ENCODE measurements at places on chromosomes 2 and 18.

DNA sequence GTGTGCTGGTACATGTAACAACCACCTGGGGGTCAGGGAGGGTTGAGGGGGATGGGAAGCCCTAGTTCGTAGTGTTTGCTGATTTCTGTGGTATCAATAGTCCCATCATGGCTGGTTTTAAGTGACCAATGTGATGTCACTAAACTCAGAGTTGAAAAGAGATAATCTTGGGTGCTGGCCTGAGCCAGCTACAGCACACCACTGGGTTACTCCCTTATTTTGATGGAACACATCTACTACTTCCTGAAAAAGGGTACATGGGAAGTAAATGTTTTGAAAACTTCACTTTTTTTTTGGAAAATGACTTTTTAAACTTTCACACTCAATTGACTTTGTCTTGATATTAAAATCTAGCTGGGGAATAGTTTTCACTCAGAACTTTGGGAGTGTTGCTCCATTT lies 87.0 kb upstream of the CXCR4 start:
- DNase-seq = no peak

DNA sequence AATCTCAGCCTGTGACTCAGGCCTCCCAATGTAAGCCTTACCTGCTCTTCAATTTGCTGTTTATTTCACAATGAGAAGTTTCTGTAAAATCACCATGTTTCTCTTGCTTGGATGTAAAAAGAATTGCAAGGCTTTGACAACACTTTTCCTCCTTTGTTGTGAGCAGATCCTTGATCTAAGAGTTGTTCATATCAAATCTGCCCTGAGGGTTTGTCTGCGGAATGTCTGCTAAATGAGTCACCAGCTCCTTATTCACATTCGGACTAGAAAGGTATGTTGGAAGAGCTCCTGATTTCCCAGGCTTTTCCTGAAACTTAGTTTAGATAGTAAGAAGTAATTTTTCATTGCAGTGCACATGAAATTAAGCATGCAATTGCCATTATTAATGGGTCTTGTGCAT lies 268.2 kb upstream of the TCF4 start:
- no peak for DNase-seq

- DNase-seq = no peak
These were observed 279.0 kb downstream of the AFF3 start for GRCh38 chr2:99863236-99863902.

DNA sequence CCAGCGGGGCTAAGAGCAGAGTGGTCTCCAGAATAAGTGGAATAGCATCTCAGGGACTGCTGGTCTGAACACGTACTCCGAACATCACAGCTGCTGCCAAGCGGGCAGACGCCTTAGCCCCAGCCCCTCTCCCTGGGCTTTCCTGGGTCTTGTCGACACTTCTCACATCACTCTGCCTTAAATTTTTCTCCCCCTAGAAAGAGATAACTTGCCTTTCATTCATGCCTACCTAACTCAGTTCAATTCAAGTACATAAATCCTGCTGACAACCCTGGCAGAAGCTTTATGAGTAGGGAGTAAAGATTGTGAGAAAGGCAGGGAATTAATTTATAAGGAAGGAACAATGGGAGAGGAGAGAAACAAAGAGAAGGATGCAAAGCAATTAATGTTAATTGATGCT lies 202.9 kb upstream of the TNP1 start:
- no peak for DNase-seq

DNA sequence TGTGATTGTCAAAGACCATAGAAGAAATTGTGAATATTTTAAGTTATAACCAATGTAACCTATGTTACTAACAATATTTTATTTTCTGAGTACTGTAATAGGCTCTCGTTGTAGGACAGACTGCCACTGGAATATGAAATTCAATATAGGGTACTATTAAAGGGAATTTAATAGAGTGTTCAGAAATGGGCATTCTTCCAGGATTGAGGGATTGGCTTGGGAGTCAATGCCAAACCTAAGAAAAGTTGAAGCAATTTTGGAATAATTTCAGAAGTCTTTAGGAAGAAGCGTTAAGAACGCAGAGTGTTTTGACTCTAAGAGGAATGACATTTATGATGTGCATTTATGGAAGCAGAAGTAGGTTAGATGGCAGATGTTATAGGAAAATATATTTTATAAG lies 79.0 kb downstream of the ACVR2A start:
- DNase-seq = no peak

GRCh38 chr2:119598596-119599263 lies 54.5 kb downstream of the CFAP221 start:
- DNase-seq = no peak

DNA sequence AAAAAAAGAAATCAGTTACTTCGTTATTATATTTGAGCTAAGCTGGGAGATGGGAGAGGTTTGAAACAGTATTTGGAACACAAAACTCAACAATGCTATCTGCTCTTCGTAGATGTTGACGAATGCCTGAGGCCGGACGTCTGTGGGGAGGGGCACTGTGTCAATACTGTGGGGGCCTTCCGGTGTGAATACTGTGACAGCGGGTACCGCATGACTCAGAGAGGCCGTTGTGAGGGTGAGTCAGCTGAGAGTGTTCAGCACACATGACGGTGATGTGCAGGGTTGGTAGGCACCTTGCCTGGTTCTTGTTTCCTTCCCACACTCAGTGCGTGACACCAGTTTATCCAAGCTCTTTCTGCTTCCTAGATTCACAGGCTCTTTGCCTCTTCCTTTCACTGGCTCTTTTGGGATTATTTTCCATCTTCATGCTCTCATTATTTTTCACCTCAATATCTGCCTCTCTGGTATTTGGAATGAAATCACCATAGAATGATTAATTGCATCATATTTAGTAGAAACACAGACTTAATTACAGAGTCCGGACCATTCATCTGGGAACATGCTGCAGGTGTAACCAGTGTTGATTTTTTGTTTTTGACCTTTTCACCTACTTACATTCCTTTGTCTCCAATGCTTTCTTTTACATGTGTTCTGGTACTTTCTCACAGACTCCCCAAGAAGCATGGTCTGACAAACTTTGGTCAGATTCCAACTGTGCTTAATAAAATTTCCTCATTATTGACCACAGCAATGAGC lies 200.6 kb upstream of the RASGRP3 start:
- peak; percentile 22 for DNase-seq

DNA sequence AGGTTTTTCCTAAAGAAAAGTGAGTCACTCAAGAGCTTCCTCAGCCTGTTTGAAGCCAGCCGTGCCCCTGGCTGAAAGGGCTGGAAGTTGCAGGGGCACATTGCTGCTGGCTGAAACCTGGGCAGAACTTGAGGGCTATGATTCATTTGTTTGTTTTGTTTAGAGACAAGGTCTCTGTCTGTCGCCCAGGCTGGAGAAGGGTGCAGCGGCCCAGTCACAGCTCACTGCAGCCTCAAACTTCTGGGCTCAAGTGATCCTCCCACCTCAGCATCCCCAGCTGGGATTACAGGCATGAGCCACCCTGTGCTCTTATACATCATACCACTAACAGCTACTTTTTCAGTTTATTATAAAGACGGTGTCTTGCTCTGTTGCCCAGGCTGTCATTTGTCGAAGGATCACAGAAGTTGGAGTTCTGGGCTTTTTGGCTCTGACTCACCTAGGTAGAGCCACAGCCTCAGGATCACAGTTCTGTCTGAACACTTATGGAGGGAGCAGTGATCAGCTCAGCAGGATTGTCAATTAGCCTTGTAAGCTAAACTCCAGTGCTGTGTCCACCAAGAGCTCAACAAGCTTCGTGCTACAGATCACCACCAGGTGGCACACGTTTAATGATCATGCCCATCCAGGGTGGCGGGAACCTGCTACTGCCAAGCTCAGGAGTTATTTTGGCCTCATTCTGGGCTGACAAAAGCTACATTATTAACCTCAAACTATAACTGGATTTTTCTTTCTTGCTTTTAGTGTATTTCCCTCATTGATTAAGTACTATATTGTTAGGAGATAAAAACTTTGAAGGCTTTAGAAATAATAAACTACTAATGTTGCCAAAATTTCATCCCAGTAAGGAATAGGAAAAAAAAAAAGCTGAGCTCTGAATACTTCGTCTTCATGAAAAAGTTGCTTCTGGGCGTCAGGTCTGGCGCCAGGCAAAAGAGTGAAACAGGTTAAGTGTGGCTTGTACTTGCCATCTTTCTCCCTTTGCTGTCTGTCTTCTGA lies 57.9 kb downstream of the ARHGEF33 start:
- DNase-seq = peak; percentile 21

- DNase-seq = no peak
These were observed 244.5 kb downstream of the TCF4 start for GRCh38 chr18:55343396-55344073.

GRCh38 chr18:22378672-22379282 lies 38.9 kb downstream of the CTAGE1 start:
- no peak for DNase-seq

- no peak for DNase-seq
These were observed 42.5 kb downstream of the MYO7B start for GRCh38 chr2:127577973-127578372.

DNA sequence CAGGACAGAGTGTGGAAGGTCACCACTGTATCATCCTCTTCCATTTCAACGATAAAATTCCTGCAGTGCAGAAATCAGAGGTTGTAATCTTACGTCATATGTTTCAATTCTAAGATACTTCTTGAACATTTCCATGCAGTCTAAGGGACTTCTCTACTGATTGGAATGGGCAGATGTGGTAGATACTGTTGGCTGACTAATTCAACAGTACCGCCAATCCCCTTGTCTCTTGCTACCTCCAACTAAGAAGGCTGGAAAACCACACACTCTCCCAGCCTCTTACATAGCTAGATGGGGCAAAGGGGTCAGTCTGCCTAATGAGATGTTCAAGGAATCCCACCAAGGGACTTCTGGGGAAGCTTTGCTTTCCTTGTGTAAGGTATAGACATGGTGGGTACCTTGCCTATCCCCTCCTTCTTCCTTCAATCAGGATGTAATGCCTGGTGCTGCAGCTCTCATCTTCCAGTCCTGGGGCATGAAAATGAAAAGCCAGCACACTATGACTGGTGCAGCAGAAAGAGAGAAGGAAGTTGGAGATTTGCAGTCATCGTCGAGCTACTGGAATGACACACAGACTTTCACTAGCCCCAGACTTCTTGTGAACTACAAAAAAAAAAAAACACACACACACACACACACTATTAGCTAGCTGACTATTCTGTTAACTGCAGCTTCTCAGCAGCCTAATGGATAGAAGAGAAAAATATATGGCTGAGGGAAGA lies 84.1 kb downstream of the ALPK2 start:
- no peak for DNase-seq

- peak; percentile 58 for DNase-seq
These were observed 22.9 kb upstream of the DARS1 start for GRCh38 chr2:136008205-136008865.

DNA sequence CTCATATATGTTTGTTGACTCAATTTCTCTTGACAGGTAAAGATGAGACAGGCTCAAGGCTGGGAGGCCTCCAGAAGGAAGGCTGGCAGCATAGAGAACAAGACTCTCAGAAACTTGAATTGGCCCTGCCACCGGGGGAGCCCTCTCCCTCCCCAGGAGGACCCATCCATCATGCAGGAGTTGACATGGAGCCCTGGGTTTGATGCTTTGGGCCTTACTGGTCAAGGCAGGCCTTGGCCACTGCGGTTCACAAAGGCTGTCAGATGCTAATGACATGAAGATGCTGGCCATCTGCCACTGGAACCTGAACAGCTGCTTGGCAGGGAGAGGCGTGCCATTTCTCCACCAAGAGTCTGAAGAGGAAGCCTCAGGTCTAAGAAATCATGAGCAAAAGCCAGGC lies 193.6 kb downstream of the MTCL1 start:
- no peak for DNase-seq

GRCh38 chr2:191983186-191983585 lies 136.3 kb upstream of the CAVIN2 start:
- no peak for DNase-seq

DNA sequence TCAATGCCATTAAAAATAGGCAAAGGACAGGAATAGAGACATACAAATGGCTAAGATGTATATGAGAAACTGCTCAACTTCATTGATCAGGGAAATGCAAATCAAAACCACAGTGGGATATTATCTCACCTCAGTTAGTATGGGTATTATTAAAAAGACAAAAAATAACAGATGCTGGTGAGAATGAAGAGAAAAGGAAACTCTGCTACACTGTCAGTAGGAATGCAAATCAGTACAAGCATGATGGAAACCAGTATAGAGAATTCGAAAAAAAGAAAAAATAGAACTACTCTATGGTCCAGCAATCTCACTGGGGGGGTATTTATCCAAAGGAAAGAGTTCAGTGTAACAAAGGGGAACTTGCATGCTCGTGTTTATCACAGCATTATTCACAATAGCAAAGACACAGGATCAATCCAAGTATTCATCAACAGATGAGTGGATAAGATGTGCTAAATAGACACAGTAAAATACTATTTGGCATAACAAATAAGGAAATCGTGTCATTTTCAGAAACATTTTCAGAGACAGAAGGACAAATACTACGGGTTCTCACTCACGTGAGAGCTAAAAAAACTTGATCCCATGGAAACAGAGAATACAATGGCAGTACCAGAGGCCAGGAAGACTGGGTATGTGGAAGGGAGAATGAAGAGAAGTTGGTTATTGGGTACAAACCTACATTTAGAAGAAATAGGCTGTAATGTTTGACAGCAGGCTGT lies 60.6 kb downstream of the CCDC74A start:
- no peak for DNase-seq

- no peak for DNase-seq
These were observed 54.5 kb downstream of the RBBP8 start for GRCh38 chr18:22987547-22988189.

DNA sequence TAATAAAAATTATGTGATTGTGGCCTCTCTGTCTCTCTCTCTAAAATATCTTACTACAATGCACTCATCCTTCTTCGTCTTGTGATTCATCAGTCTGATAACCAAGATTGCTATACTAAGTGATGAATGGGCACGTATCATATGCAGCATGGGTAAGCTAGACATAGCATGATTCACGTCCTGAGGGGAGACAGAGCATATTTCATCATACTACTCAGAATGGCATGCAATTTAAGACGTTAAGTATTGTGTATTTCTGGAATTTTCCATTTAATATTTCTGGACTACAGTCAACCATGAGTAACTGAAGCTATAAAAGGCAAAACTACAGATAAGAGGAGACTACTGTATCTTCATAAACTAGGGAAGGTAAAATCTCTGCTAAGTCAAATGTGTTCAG lies 97.0 kb upstream of the CD226 start:
- peak; percentile 3 for DNase-seq

DNA sequence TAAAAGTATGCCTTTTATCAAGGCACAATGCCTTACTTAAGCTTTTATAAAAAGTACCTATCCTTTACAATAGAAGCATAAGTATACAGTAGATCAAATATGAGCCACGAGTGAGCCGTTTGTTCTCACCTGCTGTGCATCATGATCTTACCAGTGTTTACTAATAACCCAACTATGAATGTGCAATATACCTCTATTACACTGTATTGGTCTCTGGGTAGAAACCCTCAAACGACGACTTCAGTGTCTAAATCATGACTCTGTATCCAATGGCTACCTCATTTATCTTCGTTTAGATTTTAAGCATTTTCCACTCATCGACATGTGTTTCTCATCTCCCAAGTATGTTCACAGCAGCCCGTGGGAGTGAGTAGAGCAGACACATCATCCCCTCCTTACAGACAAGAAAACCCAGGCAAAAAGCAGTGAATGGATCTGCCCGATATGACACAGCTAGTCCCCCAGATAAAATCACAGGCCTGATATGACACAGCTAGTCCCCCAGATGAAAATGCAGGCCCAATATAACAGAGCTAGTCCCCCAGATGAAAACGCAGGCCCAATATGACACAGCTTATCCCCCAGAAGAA lies 279.8 kb downstream of the TNS1 start:
- DNase-seq = peak; percentile 12

Measured in stimulated activated CD8-positive, alpha-beta memory T cell treated with anti-CD3 and anti-CD28 coated beads, Interleukin-7, amount 100 ng/mL, for 48 hours (primary cell).